ENCODE measurements at places on chromosomes 5 and 9. TPM values are rescaled to one million over a fixed set of nuclear protein-coding genes. Genes with fewer than 3 reads are reported as not detected.

- peak; percentile 86 for DNase-seq
Observed at GRCh38 chr5:88690409-88691229, 192.4 kb downstream of the MEF2C start.

GRCh38 chr5:124650147-124650561, 96.3 kb downstream of the ZNF608 start:
- DNase-seq, result no peak

DNA sequence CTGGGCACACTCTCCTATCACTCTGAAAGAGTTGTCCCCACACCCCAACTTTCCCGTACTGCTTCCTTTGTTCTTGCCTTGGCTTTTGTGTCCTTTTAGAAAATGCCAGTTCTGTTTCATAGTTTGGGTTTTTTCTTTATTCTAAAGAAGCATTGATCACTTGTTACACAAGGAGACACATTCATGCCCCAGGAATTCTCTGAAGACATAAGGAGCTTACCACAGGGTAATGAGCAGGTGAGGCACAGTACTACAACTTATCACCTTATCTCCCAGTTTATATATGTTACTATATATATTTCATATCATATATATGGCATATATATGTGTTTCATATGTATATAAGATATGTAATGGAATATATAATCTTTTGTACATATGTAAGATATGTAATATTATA, 6.5 kb upstream of the SSBP2 start:
- no peak for DNase-seq

DNA sequence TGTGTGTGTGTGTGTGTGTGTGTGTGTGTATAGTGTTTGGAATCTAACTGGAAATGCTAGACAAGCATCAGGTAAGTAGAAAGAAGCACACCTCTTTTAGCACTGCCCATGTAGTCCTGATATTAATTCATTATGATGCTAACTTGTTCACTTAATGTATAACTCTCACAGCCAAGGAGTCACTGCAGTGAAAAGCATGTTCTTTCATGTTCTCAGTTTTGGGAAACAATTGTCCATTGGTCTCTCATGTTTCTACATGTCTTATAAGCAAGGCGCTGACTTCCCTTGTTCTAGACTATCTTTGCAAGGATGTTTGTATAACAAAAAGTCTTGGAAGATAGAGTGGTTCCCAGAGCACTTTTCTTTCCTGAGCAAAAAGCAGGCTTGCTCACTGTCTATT, 148.8 kb upstream of the TNPO1 start:
- DNase-seq, result no peak

DNA sequence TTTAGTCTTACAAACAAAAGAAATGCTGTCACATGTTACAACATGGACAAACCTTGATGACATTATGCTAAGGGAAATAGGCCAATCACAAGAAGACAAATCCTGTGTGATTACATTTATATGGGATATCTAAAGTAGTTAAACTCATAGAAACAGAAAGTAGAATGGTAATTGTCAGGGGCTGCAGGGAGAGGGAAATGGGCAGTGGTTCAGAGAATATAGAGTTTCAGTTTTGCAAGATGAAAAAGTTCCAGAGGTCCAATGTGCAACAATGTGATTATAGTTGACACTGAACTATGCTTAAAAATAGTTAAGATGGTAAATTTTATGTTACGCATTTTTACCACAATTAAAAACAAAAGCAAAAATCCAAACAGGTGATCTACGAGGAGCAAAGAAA, 265.5 kb downstream of the NDUFS4 start:
- no peak for DNase-seq

DNA sequence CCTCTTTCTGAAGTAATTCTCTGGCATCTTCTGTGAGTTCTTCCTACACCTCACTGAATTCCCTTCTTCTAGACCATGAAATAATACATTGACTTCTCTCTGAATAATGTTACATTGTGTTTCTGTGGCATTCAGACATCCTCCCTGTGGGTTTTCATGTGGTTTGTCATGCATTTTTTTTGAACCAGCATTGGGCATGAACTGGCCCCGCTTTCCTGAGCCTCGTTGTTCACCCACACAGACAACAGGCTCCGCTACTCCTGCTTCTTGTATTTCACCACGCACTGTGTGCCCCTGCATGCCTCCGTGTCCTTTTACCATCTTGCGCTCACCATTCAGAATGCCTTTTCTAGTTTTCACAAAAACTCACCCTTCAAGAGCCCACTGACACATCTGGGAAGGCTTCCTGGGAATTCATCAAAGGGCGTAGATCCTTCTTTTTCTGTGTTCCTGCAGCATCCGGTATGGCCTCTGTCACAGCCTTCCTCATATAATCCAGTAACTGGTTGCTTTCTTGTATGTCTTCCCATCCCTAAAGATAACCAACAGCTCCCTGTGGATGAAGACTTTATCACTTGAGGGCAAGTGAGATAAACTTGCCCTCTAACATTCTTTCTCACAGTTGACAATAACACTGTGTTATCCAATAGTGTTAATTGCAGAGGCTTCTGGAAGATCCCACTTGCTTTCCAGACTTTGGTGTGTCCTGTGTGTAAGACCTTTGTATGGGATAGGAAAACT, 51.5 kb upstream of the ADAMTSL1 start:
- DNase-seq, result no peak

- DNase-seq, result no peak
Observed at GRCh38 chr9:24801344-24801743, 255.6 kb upstream of the IZUMO3 start.

GRCh38 chr5:99605904-99606303, 677.1 kb upstream of the CHD1 start:
- DNase-seq, result no peak

DNA sequence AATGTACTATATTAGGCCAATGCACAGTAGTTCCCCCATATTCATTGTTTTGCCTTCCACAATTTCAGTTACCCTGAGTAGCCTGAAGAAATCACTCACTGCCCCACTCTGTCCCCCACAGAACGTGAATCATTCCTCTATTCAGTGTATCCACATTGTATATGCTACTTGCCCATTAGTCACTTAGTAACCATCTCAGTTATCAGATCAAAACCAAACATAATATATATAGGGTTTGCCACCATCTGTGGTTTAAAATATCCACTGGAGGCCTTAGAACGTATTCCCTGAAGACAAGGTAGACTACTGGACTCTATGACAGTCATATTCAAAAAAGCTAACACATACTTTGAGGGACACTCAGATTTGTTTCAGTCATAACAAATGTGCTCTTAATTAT, 465.7 kb upstream of the RGMB start:
- no peak for DNase-seq

- no peak for DNase-seq
Observed at GRCh38 chr5:141663506-141663905, 12.3 kb upstream of the FCHSD1 start.

GRCh38 chr9:114634387-114634786, 23.2 kb downstream of the TEX53 start:
- DNase-seq, result no peak

- no peak for DNase-seq
Observed at GRCh38 chr5:1926071-1926440, 43.3 kb upstream of the IRX4 start.

DNA sequence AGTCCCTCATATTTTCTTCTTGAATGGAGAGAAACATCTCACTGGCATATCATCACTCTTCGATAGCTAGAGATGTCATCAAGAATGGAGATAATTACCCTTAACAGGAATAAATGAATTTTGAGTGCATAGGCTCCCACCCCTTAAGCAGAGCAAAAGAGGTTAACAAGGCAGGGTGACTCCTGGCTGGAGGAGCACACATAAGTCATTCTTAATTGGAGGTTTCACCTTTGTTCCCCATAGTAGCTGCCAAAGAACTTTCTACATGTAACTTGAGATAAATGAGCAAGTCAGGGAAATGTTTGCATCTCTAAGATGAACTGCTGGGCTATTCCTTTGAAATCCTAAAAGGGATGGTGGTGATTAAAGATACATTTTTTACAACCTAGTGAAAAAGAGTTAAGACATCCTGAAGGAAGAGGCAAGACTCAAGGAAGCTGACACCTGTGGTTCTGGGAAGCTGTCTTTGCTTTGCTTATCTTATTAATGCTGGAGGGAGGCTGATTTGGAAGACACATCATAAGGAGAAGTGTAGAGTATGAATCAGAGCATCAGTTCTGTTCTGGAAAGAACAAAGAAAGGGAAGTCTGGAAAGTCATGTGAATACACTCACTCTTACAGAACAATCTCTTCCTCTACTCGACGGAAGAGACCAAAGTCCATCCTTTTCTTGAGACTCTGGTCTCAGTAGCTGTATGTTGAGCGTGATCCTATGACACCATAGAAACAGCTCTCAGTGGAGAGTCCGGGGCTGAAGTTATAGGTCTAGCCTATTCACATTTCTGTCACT, 326.3 kb downstream of the OSTF1 start:
- peak; percentile 46 for DNase-seq

GRCh38 chr9:38694676-38695075, 25.3 kb downstream of the FAM240B start:
- DNase-seq, result no peak

DNA sequence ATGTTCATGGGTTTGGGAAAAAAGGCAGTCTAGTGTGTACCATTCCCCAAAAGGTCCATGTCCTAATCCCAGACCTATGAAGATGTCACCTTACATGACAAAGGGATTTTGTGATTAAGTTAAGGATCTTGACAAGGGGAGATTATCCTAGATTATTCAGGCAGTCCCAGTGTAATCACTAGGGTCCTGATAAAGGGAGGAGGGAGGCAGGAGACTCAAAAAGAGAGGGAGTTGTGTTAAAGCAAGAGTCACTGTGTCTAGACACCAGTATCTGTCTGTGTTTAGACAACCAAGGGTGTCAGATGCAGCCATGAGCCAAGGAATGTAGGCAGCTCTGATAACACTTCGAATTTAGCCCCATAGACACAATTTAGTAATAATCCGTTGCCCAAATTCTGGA, 49.5 kb downstream of the DPYSL3 start:
- no peak for DNase-seq

DNA sequence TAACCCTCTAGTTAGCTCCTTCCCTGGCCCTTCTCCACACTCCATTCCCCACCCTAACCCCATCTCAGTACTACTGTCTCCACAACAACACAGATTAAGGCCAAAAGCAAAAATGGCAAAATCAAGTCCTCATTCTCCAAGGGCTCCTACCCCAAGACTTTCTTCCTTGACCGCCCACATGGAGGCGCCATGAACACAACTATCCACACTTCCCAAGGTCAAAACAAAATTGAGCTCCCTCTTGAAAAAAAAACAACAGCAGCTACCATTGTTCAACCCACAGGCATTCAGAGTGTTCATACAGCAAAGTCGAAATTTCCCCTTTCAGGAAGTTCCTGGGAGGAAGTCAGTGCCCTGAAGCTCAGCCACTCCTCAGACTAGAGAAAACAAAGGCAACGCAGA, 54.4 kb downstream of the GNAQ start:
- no peak for DNase-seq

GRCh38 chr9:31027678-31028077, 1356.8 kb upstream of the ACO1 start:
- DNase-seq, result no peak

- no peak for DNase-seq
Observed at GRCh38 chr5:88863523-88863922, 19.5 kb downstream of the MEF2C start.

GRCh38 chr5:83015676-83016075, 61.5 kb downstream of the TMEM167A start:
- DNase-seq, result no peak

GRCh38 chr9:134992755-134993124, 75.0 kb upstream of the FCN1 start:
- no peak for DNase-seq

- DNase-seq, result no peak
Observed at GRCh38 chr5:146944764-146945616, 66.4 kb upstream of the PPP2R2B start.

GRCh38 chr5:124634741-124635323, 111.6 kb downstream of the ZNF608 start:
- no peak for DNase-seq

DNA sequence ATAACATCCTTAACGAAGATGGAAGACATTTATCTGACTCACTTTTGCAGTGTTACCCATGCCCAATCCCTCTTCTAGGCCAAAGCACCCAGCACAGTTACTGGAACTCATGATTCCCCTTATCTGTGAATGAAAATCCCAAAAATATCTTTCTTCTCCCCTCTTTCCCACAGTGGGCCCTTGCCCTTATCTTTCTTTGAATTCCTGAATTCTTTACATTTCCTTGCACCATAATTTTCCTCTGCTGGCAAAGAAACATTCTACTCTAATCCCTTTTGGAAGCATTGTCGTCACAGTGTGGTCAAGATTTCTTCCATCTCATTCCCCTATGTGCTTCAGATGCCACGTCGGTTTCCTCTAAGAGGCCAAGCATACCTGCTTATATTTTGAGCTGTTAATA, 135.9 kb upstream of the LIFR start:
- no peak for DNase-seq

- peak; percentile 97 for DNase-seq
Observed at GRCh38 chr9:114505187-114506081, at the start of gene WHRN. TSS of gene WHRN (minus strand) at chr9:114505473. CDS start at chr9:114504801, 672 bp downstream.

- DNase-seq, result no peak
Observed at GRCh38 chr9:123642291-123643278, 286.6 kb downstream of the CRB2 start.

DNA sequence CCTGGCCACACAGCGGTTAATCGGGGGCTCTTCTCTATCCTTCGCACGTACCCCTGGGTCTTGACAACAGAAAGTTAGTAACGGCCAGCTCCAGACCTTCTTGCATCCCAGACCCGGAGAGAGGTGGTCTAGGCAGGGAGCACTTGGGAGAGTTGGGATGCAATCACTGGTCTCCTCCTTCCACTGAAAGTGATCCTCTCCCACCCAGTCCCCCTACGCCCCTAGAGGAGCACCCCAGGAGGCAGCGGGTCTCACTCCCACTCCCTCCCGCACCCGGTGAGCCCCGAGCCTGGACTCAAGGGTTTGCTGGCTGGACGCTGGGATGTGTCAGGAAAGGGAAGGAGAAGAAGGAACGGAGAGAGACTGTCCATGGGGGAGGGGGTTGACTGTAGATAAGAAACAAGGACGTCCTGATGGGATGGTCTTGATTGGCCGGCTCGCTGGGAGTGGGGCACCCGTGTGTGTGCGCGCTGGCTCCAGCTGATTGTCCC, 2.0 kb downstream of the RORB start:
- no peak for DNase-seq

GRCh38 chr5:138960145-138960692, 85.1 kb upstream of the LRRTM2 start:
- DNase-seq, result no peak

The IL17B gene
- total RNA-seq, result not detected

The SURF2 gene
- total RNA-seq, result 13.3 TPM

The TAS2R1 gene
- total RNA-seq, result not detected

The LHX3 gene
- not detected for total RNA-seq

The TMEM252 gene
- total RNA-seq, result 55.3 TPM

The LPAR1 gene
- 25.9 TPM for total RNA-seq

The KIF24 gene
- total RNA-seq, result 2.1 TPM

The CPEB4 gene
- 58.3 TPM for total RNA-seq

The OTP gene
- not detected for total RNA-seq

The FBXL7 gene
- 2.1 TPM for total RNA-seq

The NUTM2F gene
- not detected for total RNA-seq

The NEUROG1 gene
- not detected for total RNA-seq

The CDKN2B gene
- 15.7 TPM for total RNA-seq

The KIF27 gene
- total RNA-seq, result 29.7 TPM

The SLC6A3 gene
- total RNA-seq, result not detected

The INSL4 gene
- not detected for total RNA-seq

Data from Peyer's patch (tissue), 4 donors.